ENCODE measurements at places on chromosomes 6 and 20.

- peaks cover 23% of the 10 kb centered on the region for H3K4me1 ChIP-seq
- H3K4me3 ChIP-seq: no peak overlapping the region
- H3K36me3 ChIP-seq: peaks cover 7% of the 10 kb centered on the region
- peak overlapping the region; percentile 60 for H3K27ac ChIP-seq
Observed at GRCh38 chr20:8646716-8647115, 422.2 kb upstream of the PLCB4 start.

DNA sequence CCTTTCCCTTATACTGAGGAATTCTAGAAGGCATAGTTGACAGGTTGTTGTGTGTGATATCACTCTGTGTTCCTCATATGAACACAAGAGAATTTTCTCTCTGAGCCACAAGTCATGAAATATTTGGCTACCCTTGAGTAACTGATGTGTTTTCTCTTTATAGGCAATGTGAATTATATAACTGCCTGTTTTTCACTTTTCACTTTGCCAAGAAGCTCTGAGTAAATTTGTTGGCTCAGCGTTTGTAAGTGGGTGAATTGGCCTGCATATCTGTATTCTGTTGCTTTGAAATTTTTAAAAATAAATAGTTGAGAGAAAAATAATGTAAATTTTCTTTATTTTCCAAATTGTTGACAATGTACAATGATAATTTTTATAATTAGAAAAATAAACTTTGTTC lies 5.2 kb upstream of the BTBD9 start:
- H3K4me3 ChIP-seq: no peak overlapping the region
- no peaks in the 10 kb centered on the region for H3K27me3 ChIP-seq
- H3K36me3 ChIP-seq: no peaks in the 10 kb centered on the region
- H3K4me1 ChIP-seq: peaks cover 14% of the 10 kb centered on the region
- no peak overlapping the region for H3K27ac ChIP-seq
- DNase-seq: no peak

DNA sequence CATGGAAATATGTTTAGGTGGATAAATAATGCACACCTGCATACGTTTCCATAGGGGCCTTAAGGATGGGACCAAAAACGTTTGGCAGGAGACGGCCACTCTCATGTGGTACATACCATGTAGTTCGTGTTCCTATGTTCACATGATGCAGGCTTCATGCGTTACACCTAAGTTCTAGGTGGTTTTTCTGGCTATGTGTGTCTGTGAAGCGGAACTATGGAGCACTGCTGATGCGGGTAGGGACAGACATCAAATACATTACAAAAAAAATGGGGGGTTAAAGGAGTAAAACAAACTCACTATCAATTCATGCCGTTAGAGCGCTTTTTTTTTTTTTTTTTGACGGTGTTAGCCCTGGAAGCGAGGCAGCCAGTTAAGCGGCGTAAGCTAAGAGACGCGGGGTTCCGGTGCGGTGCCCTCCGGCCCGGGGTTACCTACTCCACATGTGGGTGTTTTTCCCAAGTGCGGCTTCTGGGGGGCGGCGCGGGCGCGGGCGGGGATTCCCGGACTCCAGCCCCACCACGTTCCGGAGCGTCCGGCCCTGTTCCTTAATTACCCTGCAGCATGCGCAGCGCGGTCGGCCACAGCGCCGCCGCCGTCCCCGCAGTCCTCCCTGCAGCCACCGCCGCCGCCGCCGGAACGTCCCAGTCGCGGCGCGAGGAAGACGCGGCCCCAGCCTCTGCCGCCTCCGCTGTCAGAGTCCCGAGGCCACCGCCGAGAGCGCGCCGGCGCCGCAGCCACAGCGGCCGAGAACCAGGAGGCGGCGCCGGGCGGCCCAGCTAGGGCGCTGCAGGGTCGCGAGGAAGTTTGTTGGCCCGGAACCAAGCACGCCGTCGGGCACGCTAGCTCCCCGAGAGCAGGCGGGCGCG lies 648 bp downstream of the COL19A1 start:
- peak; percentile 87 for DNase-seq
- peak overlapping the region; percentile 5 for H3K27ac ChIP-seq
- H3K4me1 ChIP-seq: peaks cover 27% of the 10 kb centered on the region
- peak overlapping the region; percentile 93 for H3K4me3 ChIP-seq

DNA sequence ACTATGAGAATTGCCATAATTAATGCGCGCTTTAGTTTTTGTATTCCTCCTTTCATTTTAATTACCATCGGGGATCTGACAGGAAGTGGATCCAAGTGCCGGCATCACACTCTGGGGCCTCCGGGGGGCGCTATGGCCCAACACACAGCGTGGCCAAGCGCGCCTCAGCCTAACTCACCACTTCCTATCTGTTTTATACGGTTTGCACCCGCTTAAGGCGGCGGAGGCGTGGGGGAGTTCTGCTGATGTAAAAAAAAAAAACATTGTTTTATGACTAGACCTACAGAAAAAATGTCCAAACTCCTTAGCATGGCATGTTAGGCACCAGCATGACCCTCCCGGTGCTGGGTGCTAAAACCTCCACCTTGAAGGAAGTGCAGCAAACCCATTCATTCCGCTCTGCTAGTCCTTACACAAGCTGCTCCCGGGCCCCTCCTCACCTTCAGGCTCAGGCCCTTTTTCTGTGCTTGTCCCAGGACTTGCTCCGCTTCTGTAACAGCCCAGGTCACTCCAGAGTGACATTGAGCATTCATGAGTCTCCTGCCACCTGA lies 4.5 kb upstream of the EBF4 start:
- DNase-seq: peak; percentile 79
- peaks cover 3% of the 10 kb centered on the region for H3K4me1 ChIP-seq
- H3K4me3 ChIP-seq: no peak overlapping the region
- peaks cover 33% of the 10 kb centered on the region for H3K27me3 ChIP-seq
- peaks cover 8% of the 10 kb centered on the region for H3K36me3 ChIP-seq

DNA sequence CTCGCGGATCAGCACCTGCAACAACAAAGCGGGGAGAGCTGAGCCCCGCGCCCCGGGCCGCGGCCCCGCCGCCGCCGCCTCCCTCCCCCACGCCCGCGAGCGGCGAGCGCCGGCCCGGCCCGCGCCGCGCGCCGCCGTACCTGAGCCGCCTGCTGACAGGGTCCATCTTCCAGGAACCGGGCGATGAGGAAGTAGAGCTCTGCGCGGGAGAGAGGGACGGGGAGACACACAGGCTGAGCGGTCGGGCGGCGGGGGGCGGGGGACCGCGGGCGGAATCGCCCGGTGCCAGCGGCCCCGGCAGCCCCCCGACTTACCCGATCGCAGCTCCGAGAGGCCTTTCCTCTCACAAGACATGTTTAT lies 359 bp downstream of the PHIP start:
- no peaks in the 10 kb centered on the region for H3K36me3 ChIP-seq
- no peak for DNase-seq
- H3K4me3 ChIP-seq: peak overlapping the region; percentile 96

GRCh38 chr6:155031091-155031490 lies 36.0 kb downstream of the TIAM2 start:
- H3K4me3 ChIP-seq: no peak overlapping the region
- no peak for DNase-seq
- H3K27me3 ChIP-seq: no peaks in the 10 kb centered on the region
- peaks cover 4% of the 10 kb centered on the region for H3K36me3 ChIP-seq
- peaks cover 16% of the 10 kb centered on the region for H3K4me1 ChIP-seq

- H3K36me3 ChIP-seq: peaks cover 4% of the 10 kb centered on the region
- peaks cover 16% of the 10 kb centered on the region for H3K27me3 ChIP-seq
- peak overlapping the region; percentile 100 for H3K4me3 ChIP-seq
- H3K4me1 ChIP-seq: peaks cover 32% of the 10 kb centered on the region
- DNase-seq: no peak
- H3K27ac ChIP-seq: peak overlapping the region; percentile 89
Observed at GRCh38 chr6:139372326-139373153, 1.9 kb downstream of the CITED2 start.

- peak overlapping the region; percentile 94 for H3K4me3 ChIP-seq
- no peak overlapping the region for H3K27ac ChIP-seq
- H3K36me3 ChIP-seq: no peaks in the 10 kb centered on the region
- no peak for DNase-seq
- peaks cover 36% of the 10 kb centered on the region for H3K27me3 ChIP-seq
Observed at GRCh38 chr6:108118359-108118724, 43.8 kb upstream of the OSTM1 start.

GRCh38 chr6:44067173-44068139 lies 59.8 kb downstream of the MRPL14 start:
- H3K27ac ChIP-seq: no peak overlapping the region
- H3K27me3 ChIP-seq: peaks cover 10% of the 10 kb centered on the region
- no peak overlapping the region for H3K4me3 ChIP-seq
- peaks cover 4% of the 10 kb centered on the region for H3K36me3 ChIP-seq
- H3K4me1 ChIP-seq: no peaks in the 10 kb centered on the region
- no peak for DNase-seq

- no peak overlapping the region for H3K4me3 ChIP-seq
- peaks cover 11% of the 10 kb centered on the region for H3K4me1 ChIP-seq
- H3K27me3 ChIP-seq: peaks cover 53% of the 10 kb centered on the region
Observed at GRCh38 chr20:38722683-38723016, 1.6 kb upstream of the SLC32A1 start.

DNA sequence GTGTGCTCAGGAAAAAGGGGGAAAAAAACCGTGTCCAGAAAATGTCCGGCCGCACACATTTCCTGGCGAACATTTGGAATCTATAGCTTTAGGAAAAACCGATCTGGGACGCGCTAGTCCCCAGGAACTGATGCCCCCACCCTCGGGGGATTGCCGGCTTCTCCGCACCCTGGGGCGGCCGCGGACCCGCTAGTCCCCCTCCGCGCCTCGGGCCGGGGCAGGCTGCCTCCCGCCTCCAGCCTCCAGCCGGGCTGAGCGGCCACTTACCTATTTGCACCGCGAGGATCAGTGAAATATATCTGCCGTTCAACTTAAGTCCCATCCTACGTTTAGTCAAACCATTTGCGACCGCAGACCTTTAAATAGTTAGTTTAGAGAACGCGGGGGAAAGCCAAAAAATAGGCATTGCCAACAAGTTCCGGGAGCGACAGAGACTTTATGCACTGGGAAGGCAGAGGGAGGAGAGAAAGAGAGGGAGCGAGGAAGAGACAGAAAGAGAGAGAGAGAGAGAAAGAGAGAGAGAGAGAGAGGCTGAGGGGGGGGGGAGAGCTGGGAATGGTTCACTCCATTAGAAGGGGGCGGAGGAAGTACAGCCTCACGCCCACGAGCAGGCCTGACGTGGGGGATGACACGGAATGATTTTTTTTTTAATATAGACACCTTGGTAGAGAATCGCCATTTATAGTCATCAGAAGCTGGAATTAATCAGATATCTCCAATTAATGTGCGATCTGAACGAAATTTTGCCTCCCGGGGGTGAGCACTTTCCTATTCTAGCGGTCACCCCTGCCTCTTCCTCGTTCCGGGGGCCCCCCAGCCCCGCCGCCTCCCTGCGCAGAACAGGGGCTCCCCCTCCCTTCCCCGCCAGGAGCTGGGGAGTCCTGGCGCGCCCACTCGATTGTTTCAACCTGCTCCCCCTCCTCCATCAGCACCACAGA lies at the start of gene NRN1:
Gene NRN1, minus strand, starts transcription at position 498 of the 938 bp plus-strand sequence. Its CDS starts 176 bp downstream, at position 322.
- peaks cover 5% of the 10 kb centered on the region for H3K36me3 ChIP-seq
- peak within 1 kb of the TSS; percentile 95 for H3K27ac ChIP-seq
- DNase-seq: peak; percentile 31
- peak within 1 kb of the TSS; percentile 97 for H3K4me3 ChIP-seq
- H3K27me3 ChIP-seq: peaks cover 38% of the 10 kb centered on the region

- peaks cover 10% of the 10 kb centered on the region for H3K4me1 ChIP-seq
- H3K27me3 ChIP-seq: peaks cover 4% of the 10 kb centered on the region
- no peak for DNase-seq
- H3K36me3 ChIP-seq: no peaks in the 10 kb centered on the region
- H3K4me3 ChIP-seq: no peak overlapping the region
- no peak overlapping the region for H3K27ac ChIP-seq
Observed at GRCh38 chr20:58991715-58992114, 10.7 kb downstream of the NELFCD start.

- no peak overlapping the region for H3K27ac ChIP-seq
- DNase-seq: no peak
- H3K27me3 ChIP-seq: no peaks in the 10 kb centered on the region
Observed at GRCh38 chr6:151765444-151765886, 42.0 kb upstream of the ESR1 start.

DNA sequence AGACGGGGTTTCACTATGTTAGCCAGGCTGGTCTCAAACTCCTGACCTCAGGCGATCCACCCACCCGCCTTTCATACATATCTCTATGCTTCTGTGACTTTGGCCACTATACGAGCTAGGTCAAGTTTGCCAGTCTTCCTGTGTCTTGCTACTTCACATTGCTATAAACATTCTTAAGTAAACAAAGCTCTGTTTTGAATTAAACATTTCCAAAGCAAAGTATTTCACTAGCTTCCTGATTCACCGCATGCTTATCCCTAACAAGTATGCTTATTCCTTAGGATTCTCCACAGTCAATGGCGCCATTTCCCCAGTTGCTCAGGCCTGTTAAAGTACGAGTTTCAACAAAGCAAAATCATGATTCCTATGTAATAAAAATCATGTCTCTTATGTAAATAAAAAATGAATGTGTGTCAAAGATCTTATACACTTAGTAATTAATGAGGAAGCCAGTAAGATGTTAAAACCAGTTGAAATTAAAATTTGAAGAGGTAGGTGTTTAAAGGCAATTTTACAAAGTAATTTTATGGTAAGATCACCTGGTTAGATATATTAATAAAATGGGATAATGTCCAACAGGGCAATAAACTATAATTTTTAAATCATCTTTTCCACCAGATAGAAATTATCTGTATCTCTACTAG lies 88.5 kb downstream of the PRKN start:
- H3K27ac ChIP-seq: no peak overlapping the region
- H3K36me3 ChIP-seq: no peaks in the 10 kb centered on the region
- no peak for DNase-seq

GRCh38 chr6:39765508-39766065 lies 26.6 kb upstream of the DAAM2 start:
- no peaks in the 10 kb centered on the region for H3K4me1 ChIP-seq
- H3K27me3 ChIP-seq: peaks cover 2% of the 10 kb centered on the region
- no peak for DNase-seq
- no peaks in the 10 kb centered on the region for H3K36me3 ChIP-seq
- H3K4me3 ChIP-seq: no peak overlapping the region

- no peaks in the 10 kb centered on the region for H3K4me1 ChIP-seq
- DNase-seq: no peak
- H3K27ac ChIP-seq: no peak overlapping the region
- peaks cover 3% of the 10 kb centered on the region for H3K27me3 ChIP-seq
- H3K36me3 ChIP-seq: no peaks in the 10 kb centered on the region
- H3K4me3 ChIP-seq: no peak overlapping the region
Observed at GRCh38 chr6:133423242-133423641, 182.1 kb downstream of the EYA4 start.
